ENCODE measurements at places on chromosomes 6 and 20.

- no peak for DNase-seq
These were observed 115.4 kb downstream of the SLX4IP start for GRCh38 chr20:10550204-10551118.

DNA sequence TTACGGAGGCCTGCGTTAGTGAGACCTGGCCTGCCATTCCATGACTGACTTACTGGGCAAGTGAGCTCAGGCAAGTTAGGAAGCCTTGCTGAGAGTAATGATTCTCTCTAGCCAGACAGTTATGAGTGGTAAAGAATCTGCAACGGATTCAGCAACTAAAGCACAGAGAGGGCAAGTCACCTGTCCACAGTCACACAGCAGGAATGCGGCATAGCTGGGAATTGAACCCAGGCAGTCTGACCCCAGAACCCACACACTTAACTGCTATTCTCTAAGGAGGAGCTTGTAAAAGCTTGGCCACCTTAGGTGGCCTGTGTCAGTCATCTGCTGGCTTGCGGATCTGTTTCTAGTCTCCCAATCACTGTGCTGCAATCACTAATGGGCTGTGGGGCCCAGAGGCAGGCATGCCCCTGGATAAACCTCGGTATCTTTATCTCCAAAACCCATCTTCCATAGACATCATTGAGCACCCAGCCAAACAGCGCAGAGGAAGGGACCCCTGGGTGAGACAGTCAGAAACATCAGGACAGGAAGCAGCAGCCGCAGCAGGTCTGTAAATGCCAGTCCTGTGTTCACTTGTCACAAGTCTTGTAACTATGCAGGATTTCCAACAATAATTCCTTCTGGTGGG, 215.9 kb upstream of the KCNG1 start:
- no peak for DNase-seq

GRCh38 chr20:62704341-62704948, 4.2 kb upstream of the NTSR1 start:
- DNase-seq = no peak

GRCh38 chr20:45701873-45702272, at the start of gene WFDC13:
Gene WFDC13, plus strand, starts transcription at chr20:45702038. Its CDS starts 86 bp downstream, at chr20:45702124.
- DNase-seq = no peak

DNA sequence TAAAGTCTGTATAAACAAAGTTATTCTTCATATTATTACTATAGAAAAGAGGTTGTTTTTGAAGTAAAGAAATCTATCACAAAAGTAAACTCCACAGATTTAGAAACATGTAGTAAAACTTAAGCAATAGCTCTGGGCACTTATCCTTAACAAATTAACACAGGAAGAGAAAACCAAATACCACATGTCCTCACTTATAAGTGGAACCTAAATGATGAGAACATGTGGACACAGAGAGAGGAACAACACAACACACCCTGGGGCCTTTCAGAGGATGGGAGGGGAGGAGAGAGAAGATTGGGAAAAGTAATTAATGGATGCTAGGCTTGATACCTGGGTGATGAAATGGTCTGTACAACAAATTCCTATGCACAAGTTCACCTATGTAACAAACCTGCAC, 57.2 kb downstream of the C6orf58 start:
- no peak for DNase-seq

DNA sequence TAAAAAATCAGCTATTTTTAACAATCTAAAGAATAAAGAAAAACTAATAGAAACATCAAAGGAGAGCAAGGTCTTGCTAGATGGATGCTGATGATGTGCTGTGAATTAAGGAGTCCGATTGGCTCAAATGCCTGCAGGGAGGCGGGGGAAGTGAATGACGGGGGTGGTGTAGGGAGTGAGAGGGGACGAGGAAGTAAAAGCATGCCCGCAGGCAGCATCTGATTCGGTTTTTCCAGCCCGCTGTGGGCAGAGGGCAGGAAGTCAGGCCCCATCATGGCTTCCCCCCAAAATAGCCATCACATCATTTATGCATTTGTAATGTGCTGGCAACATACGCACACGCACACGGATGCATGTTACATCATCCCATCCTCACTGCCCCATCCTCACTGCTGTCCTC, 10.3 kb downstream of the RSPO4 start:
- no peak for DNase-seq

DNA sequence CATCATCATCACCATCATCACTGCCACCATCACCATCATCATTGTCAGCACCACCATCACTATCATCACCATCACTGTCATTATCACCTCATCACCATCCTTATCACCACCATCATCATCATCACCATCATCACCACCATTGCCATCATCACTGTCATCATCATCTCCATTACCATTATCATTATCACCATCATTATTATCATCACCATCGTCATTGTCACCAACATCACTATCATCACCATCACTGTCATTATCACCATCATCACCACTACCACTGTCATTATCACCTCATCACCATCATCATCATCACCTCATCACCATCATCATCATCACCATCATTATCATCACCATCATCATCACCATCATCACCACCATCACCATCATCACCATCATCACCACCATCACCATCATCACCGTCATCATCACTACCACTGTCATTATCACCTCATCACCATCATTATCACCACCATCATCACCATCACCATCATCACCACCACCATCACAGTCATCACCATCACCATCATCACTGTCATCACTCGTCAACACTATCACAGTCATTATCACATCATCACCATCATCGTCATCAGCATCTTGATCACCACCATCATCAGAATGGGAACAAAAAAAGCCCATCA, 191.1 kb downstream of the TTLL2 start:
- no peak for DNase-seq

GRCh38 chr20:3732327-3733118, at the start of gene HSPA12B:
Gene HSPA12B, plus strand, starts transcription at chr20:3732685. Its CDS starts 5,990 bp downstream, at chr20:3738675.
- DNase-seq = no peak

GRCh38 chr6:107539409-107539808, 49.5 kb downstream of the SOBP start:
- DNase-seq = no peak

GRCh38 chr6:169824021-169824420, 72.6 kb downstream of the ERMARD start:
- DNase-seq = no peak
